D721Med (cell line): ENCODE measurements at places on chromosomes 11 and 22.

DNA sequence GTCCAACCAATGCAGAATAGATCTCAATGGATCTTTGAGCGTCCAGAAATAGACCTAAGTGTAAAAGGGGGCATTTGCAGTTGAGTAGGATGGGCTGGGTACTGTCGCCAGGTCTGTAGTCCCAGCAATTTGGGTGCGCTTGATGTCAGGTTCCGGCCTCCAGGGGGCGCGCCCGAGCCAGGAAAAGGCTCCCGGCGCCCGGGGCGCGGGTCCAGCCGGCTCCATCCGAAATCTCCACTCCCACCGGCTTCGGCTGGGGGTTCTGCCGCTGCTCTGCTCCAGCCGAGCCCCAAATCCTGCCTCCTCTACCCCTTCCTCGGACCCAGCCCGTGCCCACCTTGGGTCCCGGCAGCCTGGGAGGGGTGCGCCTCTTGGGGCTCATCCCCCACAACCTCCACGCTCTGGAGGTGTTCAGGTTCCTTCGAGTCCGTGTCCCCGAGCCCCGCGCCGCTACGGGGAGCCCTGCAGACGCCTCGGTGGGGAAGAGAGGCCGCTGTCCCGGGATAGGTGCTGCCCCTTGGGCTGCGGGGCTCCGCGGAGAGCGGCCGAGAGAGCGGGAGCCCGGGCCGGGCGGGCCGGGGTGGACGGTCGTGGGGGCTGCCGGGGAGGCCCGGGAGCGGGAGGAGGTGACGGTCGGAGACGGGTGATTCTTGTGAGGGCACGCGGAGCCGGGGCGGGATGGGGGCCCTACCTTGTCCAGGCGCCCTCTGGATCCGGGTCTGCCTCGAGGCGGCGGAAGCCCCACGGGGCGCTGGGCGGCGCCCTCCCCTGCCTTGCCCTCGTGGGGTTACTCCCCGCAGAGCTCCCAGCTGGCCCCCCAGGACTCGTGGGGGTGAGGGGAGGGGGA, 13.0 kb upstream of the CYB5R3 start:
- peak; percentile 65 for DNase-seq

- DNase-seq = no peak
Measured at GRCh38 chr11:122734848-122735496, 79.5 kb downstream of the UBASH3B start.

GRCh38 chr11:5581014-5581413, 337 bp downstream of the OR52B6 start:
- no peak for DNase-seq

DNA sequence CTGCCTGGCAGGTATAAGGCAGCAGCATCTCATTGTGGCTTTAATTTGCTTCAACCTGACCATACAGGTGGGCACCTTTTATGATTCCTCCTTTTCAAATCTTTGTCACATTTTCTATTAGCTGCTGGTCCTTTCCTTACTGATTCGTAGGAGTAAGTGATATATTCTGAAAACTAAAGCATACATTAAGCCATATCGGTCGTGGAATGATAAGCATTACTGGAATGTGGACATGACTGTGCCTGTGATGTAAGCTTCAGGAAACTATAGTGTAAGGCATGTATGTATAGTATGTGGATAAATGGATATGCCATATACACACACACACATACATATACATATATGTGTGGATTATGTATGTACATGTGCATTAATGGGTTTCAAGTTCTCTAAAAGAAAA, 20.8 kb downstream of the YPEL1 start:
- DNase-seq = no peak

DNA sequence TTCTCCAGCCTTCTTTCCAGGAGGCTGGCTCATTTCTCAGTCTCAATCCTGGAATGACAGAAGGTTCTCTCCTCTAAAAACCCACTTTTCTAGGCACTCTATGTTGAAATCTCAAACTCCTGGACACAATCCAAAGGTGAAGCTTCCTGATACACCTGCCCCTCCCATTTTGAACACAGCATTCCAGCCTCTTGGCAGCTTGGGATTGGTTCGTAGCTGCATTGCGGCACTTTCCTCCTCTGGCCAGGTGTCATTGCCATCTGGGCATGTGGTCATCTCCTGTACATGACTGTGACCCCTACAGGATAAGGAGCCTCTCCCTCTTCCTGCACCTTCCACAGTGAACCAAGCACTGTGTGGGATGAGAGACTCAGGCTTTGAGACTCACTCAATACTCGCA, 230.2 kb upstream of the B3GAT1 start:
- DNase-seq = no peak
